D721Med (cell line): ENCODE measurements at places on chromosomes 12 and 14.

DNA sequence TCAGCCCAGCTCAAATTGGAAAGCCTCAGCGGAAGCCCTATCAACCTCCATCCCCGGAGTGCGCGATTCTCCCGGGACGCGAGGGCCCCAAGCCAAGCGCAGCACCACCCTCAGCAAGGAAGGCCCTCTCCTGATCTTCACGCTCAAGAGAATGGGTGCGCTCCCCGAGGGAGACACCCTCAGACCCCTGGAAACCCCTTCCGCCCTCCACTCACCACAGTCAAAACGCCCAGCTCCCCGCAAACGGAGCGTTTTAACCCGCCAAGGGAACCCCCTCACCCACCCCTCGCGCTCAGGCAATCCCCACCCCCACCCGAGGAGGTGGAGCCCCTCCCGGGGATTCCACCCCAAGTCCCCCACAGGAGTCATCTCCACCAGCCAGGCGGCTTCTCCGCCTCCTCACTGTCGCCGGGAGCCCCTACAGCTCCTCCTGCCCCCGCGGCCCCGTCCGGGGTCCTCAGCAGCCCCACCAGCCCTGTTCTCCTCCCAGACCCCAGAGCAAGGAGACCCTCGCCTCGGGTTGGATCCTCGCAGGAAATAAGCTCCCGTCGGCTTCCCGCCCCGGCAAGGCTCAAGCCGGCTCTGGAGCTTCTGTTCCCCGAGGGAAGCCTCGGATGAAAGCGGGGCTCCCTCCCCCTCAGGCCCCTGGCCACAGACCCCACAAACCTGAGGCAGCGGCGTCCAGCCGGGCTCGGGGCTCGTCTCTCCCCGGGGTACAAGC, 507 bp downstream of the BAZ2A start:
- no peak for DNase-seq

DNA sequence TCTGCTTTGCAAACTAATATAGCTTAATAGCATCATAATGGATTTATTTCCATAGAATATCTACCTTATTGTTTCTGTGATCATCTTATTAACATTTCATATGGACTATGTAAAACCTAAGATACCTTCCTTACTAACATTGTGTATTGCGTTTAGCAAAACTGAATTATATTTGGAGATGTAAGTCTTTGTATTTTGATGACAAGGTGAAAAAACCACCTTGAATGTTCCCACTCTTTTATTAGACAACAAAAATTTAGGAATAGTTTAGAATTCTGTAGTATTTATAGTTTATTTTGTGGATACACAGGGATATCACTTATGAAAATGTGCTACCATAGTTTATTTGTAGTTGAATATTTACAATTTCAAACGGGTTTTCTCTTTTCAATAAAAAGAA, 32.0 kb downstream of the RASSF8 start:
- DNase-seq = no peak

DNA sequence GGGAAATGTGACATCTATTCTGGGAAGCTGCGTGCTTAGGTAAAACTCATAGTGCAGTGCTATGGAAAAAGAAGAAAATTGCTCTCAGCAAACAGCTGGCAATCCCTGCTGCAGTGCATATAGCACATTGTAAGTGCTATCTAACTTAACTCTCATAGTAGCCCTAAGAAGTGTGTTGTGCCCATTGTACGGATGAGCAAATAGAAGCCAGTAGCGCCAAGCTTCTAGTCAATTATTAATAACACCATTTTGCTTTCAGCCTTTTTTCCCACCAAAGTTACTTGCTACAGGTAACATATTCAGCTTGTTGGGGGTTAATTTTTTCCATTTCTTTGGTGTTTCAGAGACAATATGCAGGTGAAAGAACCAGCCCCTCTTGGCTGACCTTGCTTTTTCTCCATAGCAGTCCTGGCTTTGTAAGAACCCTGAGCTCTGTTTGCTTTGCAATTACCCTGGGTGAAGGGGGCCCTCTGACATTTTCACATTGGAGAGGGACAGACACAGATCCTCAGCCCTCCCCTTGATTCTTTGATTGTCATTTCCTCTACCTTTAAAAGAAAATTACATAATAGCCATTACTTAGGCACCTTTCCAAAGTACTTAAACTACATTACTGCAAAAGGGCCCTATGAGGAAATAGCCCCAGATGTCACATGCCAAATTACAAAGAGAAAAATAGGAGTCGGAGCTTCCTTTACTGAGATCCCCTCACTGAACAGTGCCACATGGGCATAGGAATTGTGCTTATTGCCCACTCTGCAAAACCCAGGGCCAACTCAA, 576.2 kb upstream of the TBX3 start:
- no peak for DNase-seq

DNA sequence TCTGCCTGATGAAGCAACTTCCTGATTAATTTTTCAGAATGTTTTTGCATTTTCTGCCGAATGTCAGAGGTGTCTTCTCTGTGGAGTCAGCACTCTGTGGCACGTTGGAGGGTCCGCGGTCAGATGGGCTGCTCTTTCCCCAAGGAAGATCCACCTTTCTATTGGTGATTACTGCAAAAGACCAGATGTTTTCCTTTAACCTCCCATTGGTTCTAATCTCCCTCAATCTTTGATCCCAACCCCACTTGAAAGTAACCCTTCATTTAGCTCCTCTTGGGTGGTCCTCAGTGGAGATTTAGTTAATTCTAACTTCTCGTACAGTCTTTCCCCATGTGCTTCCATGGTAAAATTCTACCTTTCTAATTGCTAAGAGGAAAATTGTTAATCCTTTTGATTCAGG, 397.7 kb upstream of the DDHD1 start:
- no peak for DNase-seq

DNA sequence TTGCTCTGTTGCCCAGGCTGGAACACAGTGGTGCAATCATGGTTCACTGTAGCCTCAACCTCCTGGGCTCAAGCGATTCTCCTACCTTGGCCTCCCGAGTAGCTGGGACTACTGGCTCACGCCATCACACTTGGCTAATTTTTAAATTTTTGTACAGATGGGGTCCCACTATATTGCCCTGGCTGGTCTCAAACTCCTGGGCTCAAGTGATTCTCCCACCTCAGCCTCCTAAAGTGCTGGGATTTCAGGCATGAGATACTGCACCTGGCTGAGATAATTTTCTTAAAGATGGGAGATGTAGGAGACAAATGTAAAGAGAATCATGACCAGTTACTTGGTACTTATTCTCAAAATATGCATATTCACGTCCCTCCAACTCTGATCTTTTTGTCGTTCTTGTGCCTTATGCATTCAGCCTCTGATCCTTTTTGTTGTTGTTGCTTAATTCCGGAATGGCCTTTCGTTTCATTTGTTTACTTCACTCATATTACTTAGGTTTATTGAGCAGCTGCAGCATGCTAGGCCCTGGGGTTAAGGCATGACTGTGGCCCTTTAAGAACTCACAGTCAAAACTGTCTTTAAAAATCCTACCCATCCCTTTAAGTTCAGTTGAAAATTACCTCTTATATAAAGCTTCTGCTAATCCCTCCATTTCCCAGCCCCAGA, 8.9 kb downstream of the RBMS2 start:
- no peak for DNase-seq

DNA sequence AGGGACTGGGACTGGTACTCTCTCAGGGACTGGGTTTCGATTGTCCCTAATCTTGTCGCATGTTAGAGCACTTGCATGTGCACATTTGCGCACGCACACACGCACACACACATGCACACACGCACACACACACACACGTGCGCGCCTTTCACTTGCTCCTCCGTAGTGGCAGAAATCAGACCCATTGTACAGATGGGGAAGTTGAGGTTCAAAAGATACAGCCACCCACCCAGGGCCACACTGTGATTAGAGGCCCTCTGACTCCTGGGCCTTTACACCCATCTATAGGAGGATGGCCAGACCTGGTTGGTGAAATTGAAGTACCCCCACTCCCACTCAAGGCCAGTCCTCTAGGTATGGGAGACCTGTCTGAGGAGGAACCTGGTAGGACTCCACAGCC, 167.8 kb upstream of the LHX5 start:
- no peak for DNase-seq

DNA sequence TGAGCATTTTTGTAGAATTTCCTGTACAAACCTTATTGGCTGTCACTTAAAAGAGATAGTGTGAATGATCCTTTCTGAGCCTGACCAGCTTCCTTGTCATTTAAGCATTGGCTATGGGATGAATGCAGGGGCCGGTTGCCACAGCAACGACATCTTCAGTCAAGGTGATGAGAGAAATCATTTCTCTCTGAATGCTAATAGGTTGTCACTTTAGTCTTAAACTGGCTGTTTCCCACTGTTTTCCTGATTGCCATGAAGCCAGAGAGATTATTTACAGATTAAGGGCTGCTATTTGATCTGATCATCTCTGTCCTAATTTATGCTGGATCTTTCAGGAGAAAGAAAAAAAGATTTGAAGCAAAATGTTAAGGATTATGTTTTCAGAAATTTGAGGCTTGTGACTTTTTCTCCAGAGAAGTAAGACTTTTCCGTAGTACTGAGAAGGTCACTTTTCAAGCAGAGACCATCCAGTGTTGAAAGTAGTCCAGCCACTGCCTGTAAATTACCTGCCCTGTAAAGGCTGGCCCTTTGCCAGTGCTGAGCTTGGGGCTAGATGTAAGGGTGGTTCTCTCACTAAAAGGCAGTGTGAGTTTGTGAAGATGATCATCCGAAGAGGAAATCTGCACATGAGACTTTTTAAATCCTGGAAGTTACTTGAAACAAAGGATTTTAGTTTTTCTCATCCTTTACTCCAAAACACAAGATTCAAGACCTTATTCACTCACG, 235.6 kb downstream of the DACT1 start:
- DNase-seq = no peak

DNA sequence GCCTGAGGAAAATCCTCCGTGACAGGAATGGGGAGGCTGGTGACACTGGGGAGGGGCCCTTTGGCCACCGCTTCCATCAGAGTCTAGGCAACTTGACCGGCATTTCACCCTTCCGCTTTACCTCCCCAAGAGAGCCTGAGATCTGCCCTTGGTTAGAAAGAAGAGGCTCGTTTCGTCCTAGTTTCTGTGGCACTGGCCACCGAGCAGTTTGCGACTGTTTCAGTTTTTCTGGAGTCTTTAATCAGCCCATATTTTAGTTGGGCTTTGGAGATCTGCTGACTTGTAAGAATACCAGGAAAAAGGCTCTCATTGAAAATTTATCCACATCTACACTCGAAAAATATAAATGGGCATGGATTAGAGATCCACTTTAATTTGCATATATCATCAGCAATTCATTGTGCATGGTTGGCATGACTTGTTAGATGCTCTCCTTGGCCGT, 414 bp upstream of the ANKS1B start:
- no peak for DNase-seq

- DNase-seq = no peak
These were observed 36.1 kb upstream of the ANKRD9 start for GRCh38 chr14:102545461-102546265.

DNA sequence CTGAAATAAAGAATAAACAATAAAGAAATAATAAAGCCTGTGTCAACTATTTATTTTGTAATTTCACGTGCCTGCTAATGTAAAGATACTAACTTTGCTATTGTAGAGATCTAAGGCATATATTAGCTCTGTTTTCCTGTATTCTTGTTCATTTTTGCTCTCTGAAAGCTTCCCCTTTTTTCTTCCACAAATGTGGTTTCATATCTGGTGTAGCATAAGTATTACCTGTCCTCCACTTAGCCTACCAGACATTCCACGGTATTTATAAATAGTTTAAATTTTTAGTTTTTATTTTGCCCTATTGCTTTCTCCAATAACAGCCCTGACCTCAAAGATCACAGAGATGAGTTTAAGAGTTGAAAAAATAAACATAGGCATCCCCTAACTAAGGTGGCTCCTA, 92.6 kb upstream of the ATP2B1 start:
- DNase-seq = no peak

DNA sequence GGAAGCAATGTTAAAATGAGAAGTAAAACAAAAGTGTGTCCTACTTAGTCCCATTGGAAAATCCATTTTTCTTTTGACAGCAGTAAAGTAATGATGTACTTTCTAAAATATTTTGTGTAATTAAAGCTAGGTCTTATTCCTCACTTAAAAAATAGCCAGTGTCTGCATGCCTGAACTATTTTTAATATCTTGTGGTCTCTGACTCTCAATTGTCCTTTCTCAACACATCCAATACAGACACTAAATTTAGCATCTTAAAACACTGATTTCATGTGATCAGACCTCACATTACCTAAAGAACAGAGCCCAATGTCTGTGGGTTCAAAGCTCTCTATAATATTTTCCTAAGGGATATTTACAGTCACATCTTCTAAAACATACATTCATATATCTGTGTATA, 108.0 kb downstream of the DERA start:
- DNase-seq = no peak

DNA sequence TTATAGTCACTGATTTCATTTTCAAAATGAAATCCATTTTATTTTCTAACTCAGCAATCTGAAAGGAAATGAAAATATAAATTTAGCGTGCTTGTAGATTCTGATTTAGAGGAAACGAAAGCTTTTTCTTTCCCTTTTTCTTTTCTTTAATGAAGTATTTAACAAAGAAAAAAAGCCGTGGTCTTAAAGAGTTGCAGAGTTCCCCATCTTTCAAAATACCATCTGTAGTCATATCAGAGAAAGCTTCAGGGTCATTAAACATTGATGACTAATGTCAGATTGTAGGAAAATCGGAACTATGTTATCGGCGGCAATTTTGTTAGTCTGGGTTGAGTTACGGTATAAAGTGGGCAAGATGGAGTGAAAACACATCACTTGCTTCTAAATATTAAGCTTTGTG, 32.3 kb downstream of the DRAM1 start:
- DNase-seq = no peak

- no peak for DNase-seq
These were observed 17.7 kb downstream of the STXBP6 start for GRCh38 chr14:25032092-25032784.

DNA sequence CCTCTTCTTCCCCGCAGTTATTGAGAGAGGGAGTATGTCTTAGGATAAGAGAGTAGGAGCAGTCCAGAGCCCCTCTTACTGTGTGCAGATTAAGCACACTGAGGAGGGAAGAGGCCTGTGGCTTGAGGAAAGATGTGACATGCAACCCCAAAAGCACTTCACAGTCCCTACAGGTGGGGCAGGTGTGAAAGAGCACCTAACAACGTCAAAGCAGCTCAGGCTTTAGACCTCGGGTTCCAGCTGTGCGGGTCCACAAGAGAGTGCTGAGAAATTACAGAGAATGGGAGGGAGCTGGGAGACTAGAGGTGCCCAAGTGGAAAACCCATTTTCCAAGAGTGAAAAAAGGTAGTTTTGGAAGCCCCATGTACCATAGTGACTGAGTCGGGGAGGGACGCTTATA, 127.6 kb downstream of the SLC25A47 start:
- no peak for DNase-seq

GRCh38 chr12:56084958-56085543, 5.1 kb downstream of the ERBB3 start:
- DNase-seq = no peak

DNA sequence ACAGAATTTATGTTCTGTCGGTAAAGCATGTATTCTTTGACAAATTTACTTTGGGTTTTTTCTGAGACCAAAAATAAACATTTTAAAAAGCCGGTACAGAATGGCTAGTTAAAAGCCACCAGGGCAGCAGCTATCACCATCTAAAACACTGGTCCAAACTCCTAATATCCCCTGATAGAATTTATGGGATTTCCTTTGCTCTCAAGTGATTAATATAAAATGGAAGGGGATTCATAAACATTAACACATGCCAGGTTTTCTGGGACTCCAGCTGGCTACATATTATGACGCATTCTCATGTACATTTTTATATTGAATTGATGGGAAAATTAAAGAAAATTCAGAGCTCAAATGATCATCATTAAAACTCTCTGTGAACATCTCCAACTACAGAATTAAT, 640.8 kb downstream of the C12orf50 start:
- DNase-seq = no peak
